Fibroblast of the aortic adventitia (primary cell): ENCODE measurements at places on chromosomes 2 and 18. TPM values are rescaled to one million over a fixed set of nuclear protein-coding genes. Genes with fewer than 3 reads are reported as not detected.
A peak's percentile ranks its signal among the peaks of the same experiment; 100 is the strongest.

CHN1 gene
- 2.3 and 3.3 TPM in 2 replicates for total RNA-seq

DNA sequence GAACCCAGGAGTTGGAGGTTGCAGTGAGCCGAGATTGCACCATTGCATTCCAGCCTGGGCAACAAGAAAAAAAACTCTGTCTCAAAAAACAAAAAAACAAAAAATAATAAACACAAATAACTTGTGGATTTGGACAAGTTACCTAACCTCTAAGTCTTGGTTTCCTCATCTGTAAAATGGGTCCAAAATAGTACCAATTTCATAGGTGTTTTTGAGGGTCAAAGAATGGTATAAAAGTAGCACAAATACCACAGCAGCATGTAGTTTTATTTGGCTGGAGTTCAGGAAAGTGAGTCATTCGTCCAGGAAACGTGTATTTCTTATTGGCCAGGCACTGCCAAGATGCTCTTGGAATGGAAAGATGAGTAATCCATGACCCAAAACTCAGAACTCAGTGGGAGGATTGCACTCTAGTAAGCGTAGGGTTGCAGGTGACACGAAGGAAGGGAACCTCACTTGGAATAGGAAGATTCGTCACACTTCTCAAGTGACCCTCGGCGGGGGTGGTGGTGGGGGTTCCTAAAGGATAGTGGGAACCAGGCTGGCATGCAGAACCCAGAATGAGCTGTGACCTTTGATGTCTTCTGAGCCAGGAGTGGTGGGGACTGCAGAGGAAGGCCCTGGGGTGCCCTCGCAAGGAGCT, 24.4 kb downstream of the GRHL1 start:
- peak; percentile 98 for DNase-seq

DNA sequence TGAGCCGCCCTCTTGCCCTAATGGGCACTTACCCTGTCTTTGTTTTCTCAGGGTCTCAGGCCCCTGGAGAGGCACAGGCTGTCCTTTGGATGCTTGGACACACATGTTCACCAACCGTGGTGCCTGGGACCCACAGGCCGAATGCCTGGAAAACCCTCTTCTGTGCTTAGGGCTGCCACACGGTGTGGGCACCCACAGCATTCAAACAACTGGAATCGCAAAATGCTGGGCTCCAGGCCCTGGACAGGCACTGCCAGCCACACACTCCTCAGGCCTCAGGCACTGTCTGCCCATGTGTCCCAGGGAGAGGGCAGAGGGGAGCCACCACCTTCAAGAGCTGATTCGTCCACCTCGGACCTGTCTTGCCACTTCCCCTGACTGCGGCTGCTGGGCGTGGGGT, 123.1 kb upstream of the ACKR3 start:
- DNase-seq: no peak

GRCh38 chr2:64018701-64019082, 536 bp downstream of the VPS54 start:
- no peak for DNase-seq

DNA sequence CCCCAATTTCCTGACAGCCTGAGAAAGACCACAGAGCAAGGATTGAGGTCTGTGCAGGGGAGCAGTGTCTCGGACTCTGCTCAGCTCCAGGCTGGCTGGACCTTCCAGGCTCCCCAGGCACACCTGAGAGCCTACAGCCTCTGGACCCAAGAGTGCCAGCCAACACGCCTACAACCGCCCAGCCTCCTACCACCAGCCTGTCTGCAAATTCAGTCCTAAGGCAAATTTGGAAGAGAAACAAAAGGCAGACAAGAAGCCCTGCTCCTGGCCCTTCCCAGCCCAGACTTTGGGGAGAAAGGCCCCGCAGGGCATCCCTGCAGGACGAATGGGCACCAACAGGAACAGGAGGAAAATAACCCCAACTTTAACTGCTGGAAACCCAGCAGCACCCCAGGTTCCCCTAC, 1.9 kb downstream of the HS6ST1 start:
- no peak for DNase-seq

DNA sequence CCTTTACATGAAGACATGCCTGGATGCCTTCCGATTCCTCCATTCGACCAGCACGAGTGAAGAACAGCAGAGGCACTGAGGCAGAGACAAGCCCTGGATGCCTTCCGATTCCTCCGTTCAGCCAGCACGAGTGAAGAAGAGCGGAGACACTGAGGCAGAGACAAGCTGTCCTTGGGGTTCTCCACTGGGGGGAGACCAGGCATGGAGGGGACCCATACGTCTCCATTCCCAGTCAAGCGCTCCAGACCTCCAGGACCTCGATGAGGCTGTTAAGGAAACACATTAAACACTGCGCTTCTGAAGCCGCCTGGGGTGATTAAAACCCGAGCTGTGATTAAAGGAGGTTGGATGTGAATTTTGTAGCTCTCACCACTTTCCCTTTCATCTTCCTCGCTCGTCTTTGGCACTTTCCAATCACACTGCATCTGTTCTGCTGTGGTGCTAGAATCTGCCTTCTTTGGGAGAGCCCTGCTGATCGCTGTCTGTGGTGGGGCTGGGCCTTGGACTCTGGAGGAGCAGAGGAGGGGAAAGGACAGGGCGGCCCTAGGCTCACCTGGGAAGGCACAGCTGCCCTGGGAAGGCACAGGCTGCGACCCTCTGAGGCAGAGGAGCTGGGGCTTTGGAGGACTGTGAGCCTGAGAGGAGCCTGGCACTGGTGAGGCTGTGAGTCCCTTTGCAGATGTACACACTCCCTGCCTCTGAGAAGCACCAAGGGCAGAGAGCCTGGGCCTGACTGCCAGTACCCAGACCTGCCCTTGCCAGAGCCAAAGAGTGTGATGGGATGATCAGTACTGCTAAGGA, 463.1 kb upstream of the HS6ST1 start:
- DNase-seq: no peak

DNA sequence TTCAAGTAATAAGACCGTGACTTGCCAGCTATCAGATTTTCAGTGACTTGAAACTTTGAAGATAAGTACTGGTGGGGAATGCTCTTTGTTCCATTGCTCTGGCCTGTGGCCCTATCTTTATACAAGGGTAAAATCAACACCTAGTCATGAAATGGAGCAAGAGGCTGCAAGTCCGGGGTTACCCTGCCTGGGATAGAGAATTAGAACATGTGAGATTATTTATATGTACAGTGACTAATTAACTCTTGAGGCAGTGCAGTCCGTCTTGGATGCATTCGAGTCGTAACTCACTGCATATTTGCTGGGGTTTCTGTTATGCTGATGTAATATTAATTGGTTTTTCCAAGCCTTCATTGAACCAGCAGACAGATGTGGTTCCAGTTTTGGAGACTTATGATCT, 105.8 kb upstream of the LYPD6 start:
- DNase-seq: no peak

DNA sequence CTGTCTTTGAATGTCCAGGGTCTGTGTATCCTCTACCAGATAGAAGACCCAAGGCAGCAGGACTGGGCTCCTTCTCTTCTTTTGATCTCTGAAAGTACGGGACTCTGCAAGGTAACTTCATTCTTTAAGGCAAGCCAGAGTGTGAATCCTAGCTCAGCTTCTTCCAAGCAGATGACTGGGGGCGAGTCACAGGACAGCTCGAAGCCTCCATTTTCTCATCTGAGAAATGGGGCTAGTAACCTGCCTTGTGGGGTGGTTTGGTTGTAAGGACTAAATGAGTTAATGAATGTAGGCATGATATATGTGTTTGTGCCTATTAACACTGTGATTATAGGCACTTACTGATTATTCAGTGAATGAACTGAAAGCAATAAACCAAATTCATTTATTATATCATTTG, 46.7 kb downstream of the DGKD start:
- no peak for DNase-seq

DNA sequence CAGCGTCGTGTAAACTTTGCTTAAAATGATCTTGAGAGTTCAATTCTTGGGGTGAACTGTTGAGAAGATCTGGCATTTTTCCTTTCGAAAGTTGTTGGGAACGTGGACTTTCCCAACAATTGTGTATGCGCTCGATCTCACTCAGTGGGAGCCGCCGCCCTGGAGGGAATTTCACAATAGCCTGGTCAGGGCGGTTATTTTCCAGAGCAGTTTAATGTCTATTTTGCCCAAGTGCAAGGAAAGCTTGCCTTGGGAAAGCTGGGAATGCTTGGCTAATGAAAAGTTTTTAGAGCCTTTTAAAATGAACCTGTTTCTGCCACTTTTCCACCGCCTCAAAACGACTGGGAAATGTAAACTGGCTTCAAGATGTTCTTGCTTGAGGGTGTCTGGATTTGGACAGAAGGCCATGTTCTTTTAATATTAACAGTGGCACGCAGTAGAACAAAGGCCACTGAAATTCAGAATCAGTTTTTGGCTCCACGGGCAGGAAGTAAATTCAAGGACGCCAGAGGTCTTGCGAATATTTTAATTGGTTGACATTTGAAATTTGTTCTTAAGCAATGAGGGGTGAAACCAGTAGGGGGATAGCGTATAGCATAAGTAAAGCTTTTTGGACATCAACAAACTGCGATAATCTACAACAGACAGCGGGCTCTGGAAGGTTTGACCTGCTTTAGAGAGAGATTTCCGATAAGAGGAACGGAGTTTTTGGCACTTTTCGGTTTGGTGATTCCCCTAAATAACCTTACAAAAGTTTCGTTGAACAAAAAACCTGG, 1.2 kb downstream of the CFLAR start:
- DNase-seq: peak; percentile 92

DNA sequence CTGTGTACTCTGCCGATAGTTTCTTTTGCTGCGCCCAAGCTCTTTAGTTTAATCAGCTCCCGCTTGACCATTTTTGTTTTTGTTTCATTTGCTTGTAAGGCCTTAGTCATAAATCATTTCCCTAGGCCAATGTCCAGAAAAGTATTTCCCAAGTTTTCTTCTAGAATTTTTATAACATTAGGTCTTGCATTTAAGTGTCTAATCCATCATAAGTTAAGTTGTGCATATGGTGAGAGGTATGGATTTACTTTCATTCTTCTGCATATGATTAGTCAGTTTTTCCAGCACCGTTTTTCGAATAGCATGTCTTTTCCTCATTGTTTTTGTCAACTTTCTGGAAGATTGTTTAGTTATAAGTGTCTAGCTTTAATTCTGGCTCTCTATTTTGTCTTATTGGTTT, 484.8 kb upstream of the CNTNAP5 start:
- no peak for DNase-seq
